ENCODE measurements at places on chromosomes 7 and 10.

- DNase-seq: peak; percentile 68
Measured at GRCh38 chr7:105218939-105219770, 169.6 kb downstream of the SRPK2 start.

- DNase-seq: no peak
Measured at GRCh38 chr7:494259-494687, 25.4 kb downstream of the PDGFA start.

DNA sequence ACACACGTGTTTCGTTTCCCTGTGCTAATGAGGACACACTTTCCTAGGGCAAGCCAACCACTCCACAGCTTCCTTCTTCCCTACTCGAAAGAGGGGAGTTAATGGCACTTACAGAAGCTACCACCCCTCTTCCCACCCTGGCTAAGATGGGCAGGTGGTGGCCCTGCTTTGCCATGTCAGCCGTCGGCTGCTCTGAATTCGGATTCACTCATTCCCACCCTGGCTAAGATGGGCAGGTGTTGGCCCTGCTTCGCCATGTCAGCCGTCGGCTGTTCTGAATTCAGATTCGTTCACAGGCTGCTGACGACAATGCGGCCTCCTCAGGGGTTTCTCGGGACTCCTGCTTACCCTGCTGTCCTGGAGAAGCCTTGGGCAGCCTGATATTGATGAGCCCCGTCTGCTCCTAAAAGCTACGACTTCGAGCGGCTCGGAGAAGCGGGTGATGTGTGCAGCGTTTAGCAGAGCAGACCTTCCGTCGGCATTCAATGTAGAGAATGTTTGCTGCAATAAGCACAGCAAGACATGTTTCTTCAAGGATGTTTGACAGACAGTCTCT, 56.2 kb upstream of the PPP2R2D start:
- DNase-seq: no peak

DNA sequence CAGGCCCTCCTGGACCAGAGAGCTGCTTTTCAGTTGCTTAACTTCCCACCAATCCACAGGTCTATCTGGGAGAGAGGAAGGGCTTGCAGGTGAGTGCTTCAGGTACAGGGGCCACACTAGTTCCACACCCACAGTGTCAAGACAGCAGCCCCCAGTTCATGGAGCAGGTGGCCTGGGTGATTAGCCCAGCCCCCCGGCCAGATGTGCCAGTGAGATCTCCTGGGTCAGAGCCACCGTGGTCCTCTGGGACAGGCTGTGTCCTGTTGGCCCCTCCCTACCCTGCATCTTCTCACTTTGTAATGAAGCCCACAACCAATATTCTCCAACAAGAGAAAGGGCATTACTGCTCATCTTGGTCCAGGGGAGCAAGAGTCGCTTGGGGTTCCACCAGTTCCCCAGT, 30.6 kb downstream of the DRGX start:
- no peak for DNase-seq

- no peak for DNase-seq
Measured at GRCh38 chr7:116950889-116951351, 2.4 kb upstream of the ST7 start.

DNA sequence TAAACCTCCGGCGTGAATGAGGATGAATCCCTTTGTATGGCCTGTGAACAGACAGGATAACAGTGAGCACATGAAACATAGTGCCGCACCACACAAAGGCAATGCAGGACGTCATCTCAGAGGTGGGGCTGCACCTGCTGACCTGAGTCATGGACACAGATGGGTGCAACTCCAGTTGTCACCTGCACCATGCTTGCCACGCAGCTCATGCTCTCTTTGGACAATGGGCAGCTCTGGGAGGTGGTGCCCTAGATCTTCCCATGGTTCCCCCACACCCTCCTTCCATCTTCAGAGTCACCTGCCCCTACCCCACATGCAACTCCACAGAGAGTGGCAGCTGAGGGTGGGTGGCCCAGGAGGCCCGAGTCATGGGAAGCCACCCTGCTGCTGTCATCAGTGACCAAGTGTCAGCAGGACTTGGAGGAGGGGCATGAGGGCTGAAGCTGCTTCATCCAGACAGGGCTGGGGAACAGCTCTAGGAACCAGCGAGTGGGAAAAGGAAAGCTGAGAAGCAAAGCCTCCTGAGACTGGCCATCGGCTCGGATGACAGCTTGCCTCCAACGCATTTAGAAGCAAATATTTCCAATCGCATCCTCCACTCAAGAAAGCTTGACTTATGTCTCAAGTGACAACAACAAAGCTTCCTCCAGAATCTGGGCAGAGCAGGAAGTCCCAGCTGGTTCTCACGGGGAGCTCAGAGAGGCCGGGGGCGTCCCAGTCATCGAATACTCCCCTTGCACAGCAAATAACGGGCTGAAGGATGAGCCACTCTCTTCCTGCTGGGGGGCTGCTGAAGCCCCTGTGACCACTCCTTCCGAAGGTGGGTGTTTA, 27.1 kb downstream of the VIPR2 start:
- DNase-seq: no peak

- no peak for DNase-seq
Measured at GRCh38 chr10:118362103-118362502, 20.0 kb upstream of the FAM204A start.

DNA sequence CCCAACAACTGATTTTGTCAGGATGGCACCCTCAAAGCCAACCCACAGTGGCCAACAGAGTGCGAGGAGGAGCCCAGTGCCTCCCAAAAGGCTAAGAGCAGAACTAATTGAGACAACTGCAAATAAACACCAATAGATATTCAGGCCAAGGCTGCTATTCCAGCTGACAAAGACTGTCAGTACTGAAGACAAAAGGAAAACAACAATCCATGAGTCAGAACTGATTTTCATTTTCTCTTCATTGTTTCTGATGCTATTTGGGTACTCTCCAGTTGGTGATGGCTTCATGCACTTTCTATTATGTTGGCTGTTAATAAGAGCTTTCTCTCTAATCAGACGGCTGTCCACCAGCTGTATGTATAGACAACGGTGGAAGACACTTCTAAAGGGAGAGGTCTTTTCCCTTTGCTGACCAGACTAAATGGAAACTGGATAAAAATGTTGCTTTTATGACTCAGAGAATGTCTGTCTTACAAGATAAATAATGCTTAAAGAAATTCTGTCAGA, 515.9 kb downstream of the PARD3 start:
- DNase-seq: peak; percentile 23

GRCh38 chr10:125025341-125025740, 83.4 kb downstream of the ZRANB1 start:
- no peak for DNase-seq

DNA sequence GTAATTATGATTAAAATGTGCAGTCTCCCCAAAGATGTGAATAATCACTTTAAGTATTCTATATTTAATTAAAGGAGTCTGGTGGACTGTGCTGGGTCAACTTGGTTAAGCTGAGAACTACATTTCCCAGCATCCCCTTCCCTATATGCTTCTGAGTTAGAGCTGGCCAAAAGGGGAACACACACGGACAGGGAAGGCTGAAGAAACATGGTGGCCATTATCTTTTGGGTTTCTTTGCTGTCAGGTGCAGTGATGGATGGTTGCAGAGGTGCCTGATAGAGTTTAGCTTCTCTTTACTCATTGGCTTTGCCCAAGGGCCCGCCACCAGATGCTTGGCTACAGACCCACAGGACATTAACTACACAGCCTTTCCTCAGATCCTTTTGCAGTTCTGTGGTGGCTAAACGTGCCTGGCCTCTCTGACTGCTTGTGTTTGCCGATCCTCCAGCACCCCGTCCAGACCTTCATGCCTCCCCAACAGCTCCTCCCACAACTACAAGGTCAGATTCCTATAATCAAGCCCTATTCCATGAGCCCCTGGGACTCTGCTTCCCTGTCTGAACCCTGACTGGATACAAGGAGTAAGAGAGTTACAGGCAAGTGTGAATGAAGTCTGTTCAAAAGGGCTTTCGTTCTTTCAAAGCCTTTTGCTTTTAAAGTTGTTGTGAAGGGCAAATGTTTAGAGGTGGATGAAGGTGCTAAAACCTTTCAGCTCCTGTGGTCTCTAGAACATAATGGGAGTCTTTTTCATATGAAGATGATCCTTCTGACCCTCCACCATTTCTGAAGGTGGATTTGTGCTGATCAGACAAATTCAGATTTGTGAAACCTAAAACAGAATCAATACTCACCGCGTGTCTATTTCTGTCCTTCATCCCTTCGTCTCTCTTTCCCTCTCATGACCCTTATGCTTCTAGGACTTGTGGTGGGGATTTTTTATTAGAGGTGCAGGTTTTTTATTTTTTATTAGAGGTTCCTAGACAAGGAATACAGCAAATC, 21.5 kb downstream of the BUB3 start:
- no peak for DNase-seq

DNA sequence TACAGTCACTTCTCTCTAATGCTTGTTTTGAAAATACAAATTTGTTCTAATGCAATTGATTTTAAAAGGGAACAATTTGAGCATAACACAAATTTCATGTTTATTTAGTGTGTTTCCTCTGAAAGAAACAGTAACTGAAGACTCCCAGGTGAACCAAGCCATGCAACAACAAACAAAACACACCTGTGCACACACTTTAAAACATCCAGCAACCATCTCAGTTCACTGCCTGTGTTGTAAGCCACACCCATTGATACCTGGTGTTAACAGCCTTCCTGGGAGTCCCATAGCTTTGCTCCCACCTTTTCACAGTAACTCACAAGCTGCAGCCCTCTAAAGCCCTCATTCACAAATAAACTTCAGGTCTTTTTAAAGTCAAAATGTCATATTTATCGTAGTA, 89.3 kb downstream of the DOCK4 start:
- no peak for DNase-seq

- no peak for DNase-seq
Measured at GRCh38 chr10:130230036-130230435, 93.8 kb downstream of the GLRX3 start.

GRCh38 chr7:158120316-158120715, 467.3 kb downstream of the PTPRN2 start:
- DNase-seq: no peak

DNA sequence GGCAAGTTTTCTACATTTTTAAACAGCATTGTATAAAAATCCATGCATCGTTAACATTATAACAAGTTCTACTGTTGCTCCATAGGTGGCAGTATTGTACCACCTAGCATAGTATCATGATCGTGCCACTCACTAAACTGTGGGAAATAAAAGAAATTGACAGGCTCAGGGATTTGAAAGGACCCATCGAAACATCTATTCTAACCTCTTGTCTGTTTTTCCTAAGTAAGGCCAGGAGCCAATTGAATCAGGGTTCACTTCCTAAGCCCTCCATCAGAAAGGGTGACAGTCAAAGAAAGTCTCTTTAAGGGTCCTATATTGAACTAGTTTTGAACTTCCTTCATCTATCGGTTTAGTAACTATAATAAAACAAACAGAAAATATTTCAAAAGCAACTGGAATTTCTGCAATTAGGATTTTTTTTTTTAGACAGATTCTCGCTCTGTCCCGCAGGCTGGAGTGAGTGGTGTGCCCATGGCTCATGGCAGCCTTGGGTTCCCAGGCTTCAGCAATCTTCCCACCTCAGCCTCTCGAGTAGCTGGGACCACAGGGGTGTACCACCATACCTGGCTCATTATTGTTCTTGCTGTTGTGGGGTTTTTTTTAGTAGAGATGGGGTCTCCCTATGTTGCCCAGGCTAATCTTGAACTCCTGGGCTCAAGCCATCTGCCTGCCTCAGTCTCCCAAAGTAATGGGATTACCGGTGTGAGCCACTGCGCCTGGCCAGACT, 9.4 kb downstream of the HACD1 start:
- peak; percentile 65 for DNase-seq

DNA sequence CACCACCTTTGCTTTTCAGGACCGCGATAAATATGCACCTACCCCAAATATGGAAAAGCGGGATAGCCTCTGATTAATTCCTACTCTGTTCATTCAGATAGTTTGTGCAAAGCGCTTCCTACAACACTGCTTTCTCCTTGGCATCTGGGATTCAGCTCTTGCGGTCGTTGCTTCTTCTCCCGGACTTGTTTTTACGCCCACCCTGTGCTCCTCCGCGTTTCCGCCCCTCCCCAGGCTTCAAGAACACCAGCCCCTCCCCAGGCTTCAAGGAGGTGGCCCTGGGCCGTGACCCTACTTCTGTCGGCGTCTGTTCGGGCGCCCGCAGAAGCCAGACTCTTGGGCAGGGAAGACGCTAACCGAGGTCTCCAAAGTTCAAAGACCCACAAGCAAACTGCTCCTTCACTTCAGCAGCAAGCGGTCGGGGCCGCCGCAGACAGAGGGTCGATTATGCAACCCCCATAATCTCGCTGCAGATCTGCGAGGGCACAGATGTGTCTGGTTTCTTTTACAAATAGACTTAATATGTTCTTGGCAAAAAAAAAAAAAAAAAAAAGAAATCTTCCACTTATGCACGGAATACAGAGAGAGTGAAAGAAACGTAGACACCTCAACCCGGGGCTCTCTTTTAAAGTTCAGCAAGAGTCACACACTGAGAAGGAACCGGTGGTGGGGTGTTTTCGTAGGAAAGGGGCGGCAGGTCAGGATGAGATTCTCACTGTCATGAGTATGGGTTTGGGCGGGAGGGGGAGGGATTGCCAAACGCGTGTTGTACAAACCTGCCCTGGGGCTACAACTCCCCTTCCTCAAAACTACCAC, 1.9 kb downstream of the DLX5 start:
- DNase-seq: no peak

GRCh38 chr10:66176772-66177171, 749.1 kb upstream of the LRRTM3 start:
- no peak for DNase-seq

DNA sequence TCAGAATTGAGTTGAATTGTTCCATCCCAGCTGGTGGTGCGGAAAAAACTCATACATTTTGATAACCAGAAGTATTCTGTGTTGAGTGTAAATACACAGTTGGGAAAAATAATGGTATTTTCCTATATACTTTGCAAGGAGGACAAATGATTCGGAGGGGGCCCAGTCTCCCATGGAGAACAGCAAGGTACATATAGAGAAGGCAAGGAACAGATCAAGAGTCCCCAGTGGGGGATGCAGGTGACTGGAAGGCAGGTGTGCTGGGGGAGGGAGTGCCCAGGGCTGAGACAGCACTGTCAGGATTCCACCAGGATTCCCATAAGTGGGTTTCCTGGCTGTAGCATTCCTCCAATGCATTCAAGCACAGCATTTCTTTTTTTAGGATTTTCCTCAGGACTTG, 10.8 kb upstream of the ADCY1 start:
- no peak for DNase-seq

DNA sequence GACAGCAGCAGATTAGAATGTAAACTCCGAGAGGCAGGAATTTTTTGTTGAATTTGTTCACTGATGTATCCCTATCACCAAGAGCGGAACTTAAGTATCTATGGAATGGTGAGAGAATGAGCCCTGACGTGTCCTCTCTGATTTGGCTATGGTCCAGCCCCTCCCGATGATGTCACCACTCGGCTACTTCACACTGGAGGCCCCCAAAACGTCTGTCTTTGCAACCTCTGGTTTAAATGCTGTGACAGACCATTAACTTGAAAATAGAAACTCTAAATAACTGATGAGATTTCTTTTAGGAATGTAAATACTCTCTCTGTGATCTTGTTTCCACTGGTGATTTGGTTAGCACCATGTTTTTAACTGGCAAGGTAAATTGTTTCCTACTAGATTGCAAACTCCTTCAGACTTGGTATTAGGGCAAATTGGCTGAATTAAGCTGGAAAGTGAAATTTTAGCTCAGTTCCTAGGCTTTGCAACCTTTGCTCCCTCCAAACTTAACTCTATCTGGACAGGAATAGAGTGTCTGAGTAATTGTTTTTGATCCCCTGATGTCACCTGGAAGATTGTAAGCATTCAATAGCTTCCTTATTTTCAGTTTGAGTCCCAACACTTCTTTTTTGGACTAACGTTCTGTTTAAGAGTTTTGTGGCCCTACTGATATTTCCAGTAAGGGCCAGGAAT, 19.1 kb downstream of the SLC16A12 start:
- DNase-seq: peak; percentile 91

- DNase-seq: no peak
Measured at GRCh38 chr7:87456247-87456646, 19.2 kb downstream of the ABCB4 start.
